ENCODE measurements at places on chromosomes 7 and 10.

DNA sequence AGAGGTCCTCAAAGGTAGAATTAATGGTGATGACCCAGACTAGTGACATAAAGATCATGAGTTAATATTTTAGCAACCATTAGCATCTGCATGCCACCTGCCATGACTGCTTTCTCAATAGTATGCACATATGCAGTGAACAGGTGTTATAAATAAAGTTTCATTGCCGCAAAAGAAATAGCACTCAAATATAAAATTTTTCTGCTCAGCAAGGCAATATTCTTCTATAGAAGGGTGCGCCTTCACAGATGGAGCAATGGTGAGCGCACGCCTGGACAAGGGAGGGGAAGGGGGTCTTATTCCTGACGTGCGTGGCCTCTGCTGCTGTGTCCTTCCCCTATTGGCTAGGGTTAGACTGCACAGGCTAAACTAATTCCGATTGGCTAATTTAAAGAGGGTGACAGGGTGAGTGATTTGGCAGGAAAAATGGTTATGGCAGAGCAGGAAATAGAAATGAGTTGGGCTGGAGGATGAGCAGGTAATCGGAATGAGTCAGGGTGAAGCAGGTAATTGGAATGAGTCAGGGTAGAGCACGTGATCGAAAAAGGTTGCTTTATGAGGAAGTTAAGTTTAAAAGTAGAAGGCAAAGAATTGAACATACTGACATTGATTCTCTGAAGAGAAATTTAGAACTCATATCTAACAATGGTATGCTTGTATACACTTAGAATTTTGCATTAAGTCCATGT lies 24.7 kb upstream of the TRIM24 start:
- no peak for DNase-seq

DNA sequence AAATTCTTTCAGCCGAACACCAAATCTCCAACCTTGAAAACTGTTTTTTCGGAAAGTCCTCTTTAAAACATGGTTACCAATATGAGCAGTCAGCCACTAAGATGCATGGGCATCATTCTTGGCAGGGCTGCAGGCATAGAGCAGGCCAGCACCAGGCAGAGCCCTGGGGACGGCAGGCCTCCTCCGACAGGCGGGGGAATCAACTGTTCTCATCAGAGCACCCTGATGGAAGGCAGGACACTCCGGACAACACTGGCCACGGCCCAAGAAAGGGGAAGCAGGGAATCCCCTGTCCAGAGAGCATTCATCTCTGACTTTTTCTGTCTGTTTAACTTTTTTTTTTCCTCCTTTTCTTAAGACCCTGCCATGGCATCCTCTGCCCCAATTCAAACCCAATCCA lies 1.4 kb upstream of the NOS3 start:
- DNase-seq: no peak

GRCh38 chr10:69897432-69897831 lies 95.7 kb downstream of the COL13A1 start:
- no peak for DNase-seq

DNA sequence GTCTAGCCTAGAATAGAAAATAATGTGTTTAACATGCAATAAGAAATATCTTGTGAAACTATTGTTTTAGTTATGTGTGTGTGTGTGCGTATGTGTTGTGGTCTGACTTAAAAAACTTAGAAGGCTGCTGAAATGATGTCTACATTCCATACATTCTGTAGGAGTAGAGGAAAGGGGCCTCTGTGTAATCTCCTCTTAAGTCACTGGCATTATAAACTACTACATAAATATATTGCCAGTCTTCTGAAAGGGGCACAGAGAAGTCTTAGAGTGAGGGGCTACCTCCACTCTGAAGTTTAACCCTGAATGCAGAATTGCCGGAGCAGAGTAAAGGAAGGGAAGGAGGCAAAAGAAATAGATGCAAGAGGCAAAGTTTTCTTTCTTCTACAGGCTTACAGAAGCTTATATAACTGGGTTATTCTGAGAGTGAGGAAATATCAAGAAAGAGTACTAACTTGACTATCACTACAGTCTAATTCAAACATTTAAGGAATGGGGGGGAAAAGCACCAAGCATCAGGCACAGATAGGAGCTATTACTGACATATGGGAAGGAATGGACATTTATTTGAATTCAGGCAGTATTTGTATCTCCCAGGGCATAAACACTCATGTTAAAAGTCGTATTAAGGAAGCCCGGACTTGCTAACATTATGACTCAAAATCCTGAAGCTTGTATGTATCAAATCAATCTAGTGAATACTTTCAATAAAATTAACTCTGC lies 75.7 kb downstream of the DNAJC1 start:
- no peak for DNase-seq

DNA sequence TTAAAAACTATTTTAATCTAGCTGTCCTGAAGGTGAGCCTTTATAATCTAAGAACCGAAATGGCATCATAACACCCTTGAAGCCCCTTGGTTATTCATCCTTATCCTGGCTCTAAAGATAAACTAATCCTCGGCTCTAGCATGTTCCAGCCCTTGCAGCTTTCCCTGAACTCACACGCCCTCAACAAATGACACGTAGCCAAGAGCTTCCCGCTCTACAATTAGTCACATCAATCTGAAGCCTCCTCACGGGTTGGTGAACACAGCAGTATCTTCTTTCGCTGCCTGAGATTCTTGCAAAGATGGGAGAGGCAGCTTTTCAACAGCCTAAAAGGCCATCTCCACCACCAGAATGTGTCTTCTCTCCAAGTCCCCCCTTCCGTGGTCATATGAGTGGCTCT lies 4.1 kb downstream of the FRMD4A start:
- no peak for DNase-seq

DNA sequence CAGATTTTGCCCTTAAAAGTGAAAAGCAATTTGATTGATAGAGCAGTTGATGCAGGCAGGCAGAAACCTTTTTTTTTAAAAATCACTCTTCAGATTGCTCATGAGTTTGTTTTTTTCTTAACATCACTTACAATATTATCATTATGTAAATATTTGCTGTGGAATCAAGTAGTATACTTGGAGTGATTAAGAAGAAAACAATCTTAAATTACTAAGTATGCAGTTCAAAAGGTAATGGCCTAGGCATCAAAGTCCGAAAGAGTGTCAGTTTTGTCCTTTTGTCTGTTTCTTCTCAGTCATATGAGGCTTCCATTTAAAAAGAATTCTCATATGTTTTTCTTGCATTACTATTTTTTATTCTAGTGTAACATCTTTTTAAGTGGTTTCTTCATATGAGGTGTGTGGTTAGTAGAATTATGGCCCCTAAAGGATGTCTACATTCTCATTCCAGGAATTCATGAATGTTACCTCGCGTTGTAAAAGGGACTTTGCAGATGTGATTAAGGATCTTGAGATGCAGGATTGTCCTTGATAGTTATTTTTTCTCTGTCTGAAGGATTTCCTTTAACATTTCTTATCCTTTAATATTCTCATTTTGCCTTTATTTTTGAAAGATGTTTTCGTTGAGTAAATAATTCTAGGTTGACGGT lies 44.0 kb downstream of the BICC1 start:
- DNase-seq: no peak

- DNase-seq: no peak
Observed at GRCh38 chr10:129725482-129725881, 238.6 kb downstream of the EBF3 start.

- DNase-seq: no peak
Observed at GRCh38 chr7:52959878-52960660, 75.4 kb upstream of the POM121L12 start.

DNA sequence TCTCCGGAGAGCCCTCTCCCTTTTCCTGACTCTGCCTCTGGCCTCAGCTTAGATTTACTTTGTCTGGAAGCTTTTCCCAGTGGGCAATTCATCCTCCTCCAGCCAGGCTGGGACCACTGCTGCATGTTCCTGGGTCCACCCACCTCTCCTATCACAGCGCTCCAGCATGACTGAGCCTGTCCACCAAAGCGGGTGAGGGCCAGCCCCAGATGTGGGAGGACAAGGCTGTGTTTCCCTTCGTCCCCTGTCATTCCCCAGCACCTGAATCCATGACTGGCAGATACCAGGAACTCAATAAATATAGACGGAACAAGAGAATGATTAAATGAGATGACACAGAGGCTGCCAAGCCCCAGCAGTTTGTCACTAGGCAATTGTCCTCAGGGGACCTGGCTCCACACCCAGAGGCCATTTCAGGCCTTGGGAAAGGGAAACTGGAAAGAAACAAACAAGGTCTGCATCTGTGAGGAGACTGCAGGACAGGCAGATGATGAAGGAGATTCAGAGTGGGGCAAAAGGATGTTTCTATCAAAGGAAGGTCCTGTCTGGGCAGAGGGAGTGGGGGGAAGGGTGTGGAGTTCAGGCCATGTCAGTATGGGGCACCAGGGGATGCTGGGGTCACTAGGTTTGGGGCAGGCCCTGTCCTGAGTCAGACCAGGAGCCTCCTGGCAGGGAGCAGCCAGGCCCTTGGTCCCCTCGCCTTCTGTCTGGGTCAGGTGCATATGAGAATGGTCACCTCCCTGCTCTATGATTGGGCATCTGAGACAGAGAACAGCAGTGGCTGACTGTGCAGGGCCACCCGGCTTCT lies 576.4 kb downstream of the GRID1 start:
- DNase-seq: no peak

DNA sequence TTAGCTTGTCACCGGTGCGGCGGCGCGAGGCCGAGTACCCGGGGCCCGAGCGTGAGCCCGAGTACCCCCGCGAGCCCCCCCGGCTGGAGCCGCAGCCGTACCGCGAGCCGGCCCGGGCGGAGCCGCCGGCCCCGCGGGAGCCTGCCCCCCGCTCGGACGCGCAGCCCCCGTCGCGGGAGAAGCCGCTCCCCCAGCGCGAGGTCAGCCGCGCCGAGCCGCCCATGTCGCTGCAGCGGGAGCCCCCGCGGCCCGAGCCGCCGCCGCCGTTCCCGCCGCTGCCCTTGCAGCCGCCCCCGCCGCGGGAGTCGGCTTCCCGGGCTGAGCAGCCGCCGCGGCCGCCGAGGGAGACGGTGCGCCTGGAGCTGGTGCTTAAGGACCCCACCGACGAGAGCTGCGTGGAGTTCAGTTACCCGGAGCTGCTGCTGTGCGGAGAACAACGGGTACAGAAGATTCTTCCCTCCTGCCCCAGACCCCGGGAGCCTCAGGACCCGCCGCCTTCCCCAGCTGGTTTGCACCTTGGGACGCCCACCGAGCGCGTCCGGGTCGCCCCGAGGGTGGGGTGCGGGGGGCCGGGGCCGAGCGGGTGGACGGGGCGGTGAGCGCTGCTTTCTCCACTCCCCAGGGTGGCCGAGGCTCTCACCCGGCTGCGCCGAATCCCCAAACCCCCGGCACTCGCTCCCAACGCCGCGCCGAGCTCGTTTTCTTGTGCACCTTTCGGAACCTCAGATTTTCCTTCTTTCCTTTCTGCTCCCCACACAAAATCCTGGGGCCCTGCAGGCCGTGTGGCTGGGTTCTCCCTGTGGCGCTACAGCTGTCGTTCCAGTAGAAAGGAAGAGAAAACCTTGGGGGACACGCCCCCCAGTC lies 708 bp downstream of the UBN2 start:
- DNase-seq: no peak

- no peak for DNase-seq
Observed at GRCh38 chr10:104099941-104100340, 14.3 kb upstream of the COL17A1 start.

DNA sequence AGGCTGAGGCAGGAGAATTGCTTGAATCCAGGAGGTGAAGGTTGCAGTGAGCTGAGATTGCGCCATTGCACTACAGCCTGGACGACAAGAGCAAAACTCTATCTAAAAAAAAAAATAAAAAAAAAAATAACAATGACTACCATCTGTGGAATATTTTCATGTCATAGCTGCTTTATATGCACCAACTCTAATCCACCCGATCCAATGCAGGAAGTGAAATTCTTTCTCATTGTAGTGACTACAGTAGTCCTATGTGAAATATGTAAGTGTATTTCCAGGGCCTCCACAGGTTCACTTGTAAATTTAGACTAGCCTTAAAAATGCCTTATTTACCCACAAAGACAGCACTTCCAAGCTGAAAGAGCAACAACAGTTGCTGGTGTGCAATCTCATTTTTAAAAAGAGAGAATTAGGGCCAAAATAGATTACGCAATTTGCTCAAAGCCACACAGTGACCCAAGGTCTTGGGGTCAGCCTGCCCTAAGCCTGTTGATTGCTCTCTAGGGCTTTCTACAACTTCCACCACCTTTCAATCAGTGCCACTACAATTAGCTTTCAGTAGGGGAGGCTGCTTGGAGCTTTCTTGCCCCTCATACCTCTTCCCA lies 25.8 kb upstream of the EGFR start:
- DNase-seq: no peak

GRCh38 chr10:78262860-78263259 lies 229.2 kb downstream of the RPS24 start:
- no peak for DNase-seq

DNA sequence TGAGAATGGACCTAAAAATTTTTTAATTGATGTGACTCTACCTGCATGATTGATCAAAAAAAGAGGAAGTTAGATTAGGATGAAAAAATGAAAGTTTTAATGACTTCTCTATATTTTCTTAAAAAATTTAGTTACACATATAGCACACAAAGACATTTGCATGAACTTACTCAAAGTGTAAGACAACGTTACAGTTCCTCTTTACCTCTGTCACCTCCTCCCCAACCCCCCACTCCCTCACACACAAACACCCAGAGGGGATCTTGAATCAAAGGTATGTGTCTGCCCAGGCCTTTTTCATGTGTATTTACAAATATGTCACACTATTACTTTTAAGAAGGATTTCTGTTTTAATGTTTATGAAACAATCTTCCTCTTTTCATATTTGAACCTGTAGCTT lies 20.6 kb upstream of the CDCA7L start:
- DNase-seq: no peak

DNA sequence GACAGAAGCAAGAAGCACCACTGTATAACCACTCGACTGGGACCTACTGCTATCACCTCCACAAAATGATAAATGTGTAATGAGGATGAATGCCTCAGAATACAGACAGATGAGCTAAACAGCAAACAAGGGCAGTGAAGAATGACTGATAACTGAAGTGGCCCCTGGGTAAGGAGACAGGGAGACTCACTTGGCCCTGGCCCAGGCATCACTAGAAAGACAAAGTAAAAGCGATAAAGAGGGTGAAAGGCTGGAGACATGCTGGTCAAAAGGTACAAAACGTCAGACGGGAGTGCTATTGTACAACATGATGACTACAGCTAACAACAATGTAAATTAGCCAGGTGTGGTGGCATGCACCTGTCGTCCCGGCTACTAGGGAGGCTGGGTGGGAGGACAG lies 27.8 kb upstream of the APBB1IP start:
- no peak for DNase-seq

DNA sequence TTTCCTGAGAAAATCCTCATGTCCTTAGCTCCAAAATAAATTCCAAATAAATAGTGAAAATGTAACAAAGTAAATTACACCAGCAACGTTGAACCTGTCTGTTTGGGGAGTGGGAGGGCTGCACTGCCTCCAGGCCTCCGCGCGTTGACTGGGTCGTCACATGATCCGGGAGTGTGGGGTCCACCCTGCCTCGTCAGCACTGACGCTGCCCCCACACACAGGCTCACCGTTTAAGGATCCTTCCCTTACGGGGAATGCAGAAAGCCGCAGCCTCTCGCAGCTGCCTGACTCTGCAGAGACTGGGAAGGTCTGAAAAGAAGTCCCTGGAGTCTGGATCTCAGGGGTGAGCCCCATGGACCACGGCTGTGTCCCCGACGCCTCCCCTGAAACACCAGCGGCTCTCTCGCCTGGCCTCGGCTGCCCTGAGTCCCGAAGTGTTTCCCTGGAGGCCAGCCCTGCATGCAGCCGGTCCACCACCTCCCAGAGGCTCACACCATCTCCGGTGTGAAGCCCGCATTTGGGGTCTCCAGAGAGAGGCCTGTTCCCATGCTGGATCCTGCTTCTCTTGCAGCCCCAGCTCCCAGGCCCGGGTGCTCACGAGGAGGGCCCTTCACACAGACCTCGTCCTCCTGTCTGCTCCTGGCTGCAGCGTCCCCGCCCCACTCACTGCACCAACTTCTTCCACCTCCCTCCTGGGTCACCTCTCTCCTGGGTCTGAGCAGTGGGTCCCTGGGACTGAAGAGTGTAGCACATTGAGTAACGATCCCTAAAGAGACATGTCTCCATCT lies 49.5 kb upstream of the ADGRA1 start:
- no peak for DNase-seq
